Stimulated activated CD4-positive, alpha-beta T cell treated with anti-CD3 and anti-CD28 coated beads, Interleukin-15, amount 100 ng/mL, for 48 hours (primary cell): ENCODE measurements at places on chromosomes 6 and 20.

GRCh38 chr6:132872923-132873322, 58.6 kb downstream of the RPS12 start:
- DNase-seq: no peak

DNA sequence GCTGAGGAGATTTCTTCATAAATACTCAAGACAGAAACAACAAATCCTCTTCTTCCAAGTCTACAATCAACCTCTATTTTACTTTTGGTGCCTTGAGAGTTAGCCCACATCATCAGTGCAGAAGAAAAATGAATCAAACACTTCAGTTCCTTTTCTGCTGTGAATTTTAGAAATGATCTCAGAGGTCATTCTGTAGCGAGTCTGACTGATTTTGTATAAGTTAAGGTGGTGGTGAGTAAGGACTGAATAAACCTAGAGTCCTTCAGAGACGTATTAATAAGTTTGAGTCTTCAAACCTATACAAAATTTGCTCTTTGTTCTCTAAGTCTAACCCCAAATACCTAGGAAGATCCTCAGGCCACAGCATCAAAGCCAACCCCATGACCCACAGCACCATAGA, 33.1 kb upstream of the NT5E start:
- DNase-seq: no peak

DNA sequence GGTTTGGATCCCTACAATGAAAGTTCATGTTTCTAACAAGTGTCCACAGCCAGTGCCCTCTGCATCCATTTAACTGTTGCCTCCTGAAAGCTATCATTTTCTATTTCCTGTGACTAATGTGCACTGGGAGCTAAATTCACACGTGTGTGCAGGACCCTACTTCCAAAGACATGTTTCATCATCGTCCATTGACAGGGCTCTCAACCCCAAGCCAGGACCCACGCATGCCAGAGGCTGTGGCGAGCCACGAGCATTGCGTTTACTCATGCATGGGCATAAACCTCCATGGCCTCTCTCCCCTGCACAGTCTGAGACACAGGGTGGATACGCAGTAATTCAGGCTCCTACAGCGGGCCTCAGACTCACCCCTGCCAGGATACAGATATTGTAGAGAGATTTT, 153.2 kb downstream of the MAFB start:
- no peak for DNase-seq

DNA sequence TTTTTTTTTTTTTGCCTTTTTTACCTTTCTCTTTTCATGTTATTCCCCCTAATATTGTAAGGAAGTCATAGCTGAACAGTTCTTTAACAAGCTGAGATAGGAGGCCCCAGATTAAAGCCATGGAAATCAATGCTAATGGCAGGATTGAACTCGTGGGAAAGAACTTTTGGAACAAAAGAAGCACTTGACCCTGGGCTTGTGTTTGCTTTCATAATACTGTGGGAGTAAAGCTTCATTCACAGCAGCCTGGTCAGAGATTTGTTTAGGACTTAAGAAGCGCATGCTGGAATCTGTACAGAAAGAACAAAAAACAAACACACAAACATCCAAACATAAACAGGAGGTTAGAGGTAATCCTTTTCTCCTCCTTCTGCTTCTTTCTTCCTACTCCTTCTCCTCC, 5.1 kb downstream of the HEY2 start:
- DNase-seq: no peak

DNA sequence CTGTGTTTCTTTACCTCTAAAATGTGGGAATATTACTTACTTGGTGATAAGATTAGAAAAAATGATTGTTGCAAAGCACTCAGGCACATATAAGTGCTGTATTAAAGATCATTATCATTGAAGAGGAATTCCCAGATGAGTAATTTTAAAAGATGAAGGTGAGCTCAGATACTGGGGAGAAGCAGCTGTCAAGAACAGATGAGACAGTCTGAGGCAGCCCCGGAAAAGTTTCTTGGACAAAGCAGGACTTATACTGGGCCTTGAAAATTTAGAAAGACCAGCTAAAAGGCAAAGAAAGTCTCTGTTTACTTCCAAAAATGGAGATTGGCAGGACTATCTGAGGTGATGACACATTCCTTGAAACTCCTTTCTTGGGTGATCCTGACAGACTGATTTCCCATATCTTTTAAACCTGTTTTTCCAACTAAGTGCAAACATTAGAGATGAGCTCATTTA, 93.8 kb upstream of the MARCKS start:
- DNase-seq: no peak

DNA sequence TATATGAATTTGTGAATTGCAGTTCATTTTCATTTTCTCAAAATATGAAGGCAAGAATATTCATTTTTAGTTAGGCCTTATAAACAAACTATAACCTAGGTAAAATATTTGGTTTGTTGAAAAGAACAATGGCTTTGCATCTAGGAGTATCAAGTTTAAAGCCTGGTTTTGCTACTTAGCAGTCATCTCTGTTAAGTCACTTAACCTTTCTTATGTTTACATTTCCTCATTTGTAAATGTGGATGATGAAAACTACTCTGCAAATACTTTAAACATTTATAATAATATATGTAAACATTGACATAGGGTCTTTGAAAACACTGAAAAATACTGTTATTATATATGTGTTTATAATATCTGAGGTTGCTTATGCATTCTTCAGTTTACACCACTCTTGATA, 135.5 kb downstream of the CENPW start:
- DNase-seq: no peak

DNA sequence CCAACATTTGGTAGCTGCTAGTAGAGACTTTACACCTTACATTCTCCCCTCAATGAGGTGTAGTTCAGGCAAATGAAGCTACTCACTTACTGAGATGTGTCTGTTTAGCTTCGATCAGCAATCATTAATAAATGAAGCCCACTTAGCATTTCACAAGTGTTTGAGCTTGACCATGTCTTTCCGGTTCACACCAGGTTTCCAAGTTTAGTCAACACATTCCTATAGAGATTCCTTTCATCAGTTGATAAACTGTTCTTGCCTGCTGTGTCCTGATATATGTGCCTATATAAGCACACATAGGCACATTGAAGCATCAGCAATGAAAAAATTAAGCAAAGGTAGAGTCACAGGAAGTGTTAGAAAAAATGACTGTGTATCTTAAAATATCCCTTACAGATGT, 150.0 kb downstream of the BTBD3 start:
- DNase-seq: no peak

GRCh38 chr20:54131675-54132611, 41.8 kb downstream of the CYP24A1 start:
- no peak for DNase-seq

GRCh38 chr6:119037941-119038623, 40.4 kb downstream of the FAM184A start:
- no peak for DNase-seq

DNA sequence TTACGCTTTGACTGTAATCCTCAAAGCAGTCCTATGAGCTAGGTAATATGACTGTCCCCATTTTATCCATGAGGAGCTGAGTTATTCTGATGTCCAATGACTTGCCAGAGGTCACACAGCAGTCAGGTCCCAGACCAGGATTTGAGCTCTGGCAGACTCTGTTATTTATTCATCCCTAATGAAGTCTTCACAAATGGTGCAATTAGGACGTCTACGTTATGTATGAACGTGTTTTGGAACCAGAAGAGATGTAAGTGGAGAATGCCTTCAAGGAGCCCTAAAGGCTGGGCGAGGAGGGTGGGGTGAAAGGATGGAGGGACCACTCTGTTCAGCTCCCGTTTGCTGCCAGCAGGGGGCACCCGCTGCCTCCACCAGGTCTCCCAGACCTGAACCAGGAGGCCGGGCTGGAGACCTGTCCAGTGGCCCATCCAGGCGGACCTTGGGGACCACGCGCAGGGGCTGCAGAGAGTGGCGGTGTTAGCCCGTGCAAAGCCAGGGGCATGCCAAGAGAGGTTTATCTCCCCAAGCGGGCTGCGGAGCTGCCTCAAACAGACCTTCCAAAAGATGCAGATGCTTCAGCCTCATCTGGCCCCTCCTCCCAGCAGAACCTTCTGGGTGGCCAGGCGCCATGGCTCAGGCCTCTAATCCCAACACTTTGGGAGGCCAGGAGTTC, 15.2 kb upstream of the ZNF335 start:
- DNase-seq: peak; percentile 76

GRCh38 chr6:38114976-38115625, 295.6 kb downstream of the ZFAND3 start:
- DNase-seq: no peak

GRCh38 chr20:57993716-57994431, 234.6 kb downstream of the ANKRD60 start:
- DNase-seq: no peak
